ENCODE measurements at places on chromosomes 2 and 18.

GRCh38 chr2:112141626-112142007 is 3.4 kb downstream of the FBLN7 start:
- DNase-seq: no peak

DNA sequence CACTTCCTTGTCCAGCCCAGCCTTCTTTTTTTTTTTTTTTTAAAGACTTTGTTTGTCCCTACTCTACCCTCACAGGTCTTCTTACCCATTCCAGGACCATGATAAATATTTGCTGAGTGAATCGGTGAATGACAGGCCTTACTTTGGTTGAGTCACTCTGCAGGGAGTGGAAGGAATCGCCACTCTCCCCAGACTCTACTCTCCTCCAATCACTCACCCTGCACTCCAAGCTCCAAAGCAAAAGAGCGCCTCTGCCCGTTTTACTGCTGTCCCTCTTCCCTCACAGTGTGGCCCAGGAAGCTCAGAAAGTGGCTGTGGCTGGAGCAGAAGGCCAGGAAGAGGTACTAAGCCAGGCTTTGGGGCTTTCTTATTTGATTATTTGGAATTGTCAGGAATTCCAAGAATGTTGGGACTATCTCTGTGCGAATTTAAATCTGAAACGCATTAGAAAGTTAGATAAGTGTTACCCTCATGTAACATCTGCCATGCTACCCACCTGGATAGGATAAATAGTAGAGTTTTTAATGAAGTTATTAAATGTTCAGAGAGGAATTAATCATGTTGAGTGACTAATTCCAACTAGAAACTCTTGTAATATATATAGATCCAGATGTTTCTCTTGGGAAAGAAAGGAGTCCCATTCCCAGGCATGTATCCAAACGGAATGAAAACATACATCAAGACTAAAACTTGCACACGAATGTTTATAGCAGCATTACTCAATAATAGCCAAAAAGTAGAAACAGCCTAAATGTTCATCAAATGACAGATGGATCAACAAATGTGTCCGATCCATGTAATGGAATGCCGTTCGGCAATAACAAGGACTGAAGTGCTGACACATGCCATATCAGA is 43.0 kb upstream of the CHMP1B start:
- DNase-seq: no peak

GRCh38 chr2:158818511-158818910 is 23.4 kb downstream of the DAPL1 start:
- DNase-seq: no peak

DNA sequence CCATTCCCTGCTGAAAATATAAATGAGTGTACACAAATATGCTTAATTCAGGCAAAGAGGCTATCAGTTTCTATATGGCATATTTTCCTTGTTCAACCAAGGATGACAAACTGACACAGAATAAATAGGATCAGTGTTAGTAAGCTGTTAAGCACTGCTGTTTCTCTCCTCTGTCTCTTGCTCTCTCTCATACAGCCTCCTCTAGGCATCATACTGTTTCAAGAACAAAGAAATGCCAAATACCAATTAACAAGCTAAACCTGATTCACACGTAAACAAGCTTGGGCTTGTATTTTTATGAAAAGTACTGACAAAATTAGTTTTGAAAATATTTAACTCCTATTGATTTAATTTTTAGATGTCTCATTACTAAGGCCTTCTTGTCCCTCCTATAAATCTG is 1027.2 kb upstream of the ACVR2A start:
- no peak for DNase-seq

GRCh38 chr18:79868168-79868784 is 70.5 kb downstream of the KCNG2 start:
- DNase-seq: no peak

DNA sequence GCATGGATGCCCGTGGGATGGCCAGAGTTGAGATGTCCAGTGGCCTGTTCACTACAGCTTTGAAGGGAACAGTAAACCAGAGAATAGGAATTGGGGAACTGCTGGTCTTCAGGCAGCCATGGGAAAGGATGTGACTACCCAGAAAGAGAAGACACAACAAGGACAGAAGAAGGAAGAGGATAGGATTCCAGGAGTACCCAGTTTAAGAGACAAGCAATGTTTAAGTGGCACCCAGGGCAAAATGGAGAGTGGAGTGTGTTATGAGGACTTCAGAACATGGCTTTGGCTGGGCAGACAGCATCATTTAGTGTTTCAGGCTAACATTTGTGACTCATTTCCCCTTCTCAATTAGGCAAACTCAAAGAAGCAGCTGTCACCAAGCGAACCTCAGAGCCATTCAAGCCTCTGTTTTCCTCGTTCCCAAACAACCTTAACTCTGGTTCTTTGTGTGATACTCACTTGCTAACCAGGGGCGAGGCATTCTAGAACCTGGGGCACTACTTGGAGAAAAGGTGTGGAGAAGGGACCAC is 4.0 kb upstream of the FAM124B start:
- no peak for DNase-seq

DNA sequence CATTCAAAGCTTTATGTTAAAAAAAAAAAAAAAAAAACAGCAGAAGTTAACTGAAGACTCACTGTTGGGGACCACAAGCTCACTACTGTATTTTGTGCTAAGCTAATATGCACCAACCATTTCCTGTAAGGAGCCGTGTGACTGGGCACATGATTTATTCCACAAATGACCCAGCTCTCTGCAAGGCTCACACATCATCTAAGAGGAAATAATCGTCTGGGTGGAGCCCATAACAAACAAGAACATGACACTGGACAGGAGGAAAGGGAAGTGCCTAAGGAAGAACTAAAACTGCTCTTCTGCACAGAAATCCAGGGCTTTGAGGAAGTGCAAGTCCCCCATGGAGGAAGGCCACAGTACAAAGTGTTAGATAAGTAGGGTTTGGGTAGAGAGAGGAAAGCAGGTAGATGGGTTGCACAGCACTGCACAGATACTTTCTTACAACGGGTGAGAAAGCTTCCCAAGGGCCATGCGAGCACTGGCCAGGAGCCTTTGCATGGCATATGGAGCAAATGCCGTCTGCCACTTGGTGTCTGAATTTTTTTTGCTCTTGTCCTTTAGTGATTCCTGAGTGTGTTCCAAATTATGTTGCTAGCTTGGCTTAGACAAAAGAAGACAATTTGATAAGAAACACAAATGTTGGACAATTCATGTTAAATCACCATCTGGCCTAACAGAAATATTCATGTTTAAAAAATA is 24.4 kb downstream of the NFE2L2 start:
- DNase-seq: no peak

DNA sequence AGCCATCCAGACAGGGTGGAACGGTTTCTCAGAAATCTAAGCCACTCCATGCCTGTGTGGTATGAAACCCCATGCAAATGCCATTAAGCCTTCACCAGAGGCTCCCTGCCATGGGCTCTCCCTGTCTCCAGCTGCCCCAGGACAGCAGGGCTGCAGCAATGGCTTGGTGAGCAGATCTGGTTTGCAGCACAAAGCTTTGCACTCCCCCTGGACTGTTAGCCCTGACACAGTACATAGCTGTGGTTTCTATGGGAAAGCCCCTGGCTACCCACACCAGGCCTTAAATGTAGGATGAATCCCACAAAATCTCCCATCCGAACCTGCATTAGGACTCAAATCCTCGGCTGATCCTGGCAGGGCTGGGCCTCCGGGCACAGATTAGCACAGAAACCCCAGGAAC is 291.6 kb downstream of the TNS1 start:
- no peak for DNase-seq

- no peak for DNase-seq
Observed at GRCh38 chr2:85662899-85663593, 5.0 kb downstream of the SFTPB start.

- DNase-seq: no peak
Observed at GRCh38 chr18:13836559-13836958, 12.6 kb downstream of the MC5R start.

DNA sequence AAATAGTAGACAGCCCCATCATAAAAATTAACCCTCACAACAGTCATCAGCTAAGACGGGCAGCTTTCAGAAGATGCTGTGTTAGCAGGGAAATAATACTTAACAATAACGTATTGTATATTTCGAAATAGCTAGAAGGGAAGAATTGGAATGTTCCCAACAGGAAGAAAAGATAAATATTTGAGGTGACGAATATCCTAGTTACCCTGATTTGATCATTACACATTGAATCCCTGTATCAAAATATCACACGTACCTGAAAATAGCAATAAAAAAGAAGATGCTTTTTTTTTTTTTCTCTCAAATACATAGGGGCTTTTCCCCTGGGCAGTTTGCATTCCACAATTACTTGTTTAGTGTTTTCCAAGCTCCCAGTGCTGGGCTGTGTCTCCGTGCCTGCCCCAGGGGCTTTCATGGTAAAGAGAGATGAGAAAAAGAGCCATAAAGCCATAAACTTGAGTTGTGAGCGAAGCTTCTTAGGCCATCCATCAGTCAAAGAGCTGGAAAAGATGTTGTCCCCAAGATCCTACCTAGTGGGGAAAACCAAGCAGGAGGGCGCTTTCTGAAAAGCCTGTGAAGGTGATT is 183.0 kb upstream of the REV1 start:
- no peak for DNase-seq

DNA sequence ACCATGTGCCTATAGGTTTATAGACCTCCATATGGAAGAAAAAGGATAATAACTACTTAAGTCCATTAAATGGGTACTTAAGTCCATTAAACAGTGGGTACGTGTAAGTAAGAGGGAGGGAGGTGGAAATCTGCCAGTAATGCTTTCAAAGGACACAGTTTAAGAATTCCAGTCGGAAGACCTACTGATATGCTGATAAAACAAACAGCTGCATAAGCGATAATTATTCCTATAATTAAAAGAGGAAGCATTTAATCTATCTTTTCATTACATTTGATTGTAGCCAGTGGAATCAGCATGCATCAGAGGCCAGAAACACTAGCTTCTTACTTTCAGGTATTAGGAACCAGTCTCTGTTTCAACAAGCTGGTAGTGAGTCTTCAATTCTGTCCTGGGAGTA is 96.4 kb upstream of the DDX18 start:
- DNase-seq: no peak

- DNase-seq: no peak
Observed at GRCh38 chr2:99279969-99280695, 20.9 kb downstream of the LYG1 start.

DNA sequence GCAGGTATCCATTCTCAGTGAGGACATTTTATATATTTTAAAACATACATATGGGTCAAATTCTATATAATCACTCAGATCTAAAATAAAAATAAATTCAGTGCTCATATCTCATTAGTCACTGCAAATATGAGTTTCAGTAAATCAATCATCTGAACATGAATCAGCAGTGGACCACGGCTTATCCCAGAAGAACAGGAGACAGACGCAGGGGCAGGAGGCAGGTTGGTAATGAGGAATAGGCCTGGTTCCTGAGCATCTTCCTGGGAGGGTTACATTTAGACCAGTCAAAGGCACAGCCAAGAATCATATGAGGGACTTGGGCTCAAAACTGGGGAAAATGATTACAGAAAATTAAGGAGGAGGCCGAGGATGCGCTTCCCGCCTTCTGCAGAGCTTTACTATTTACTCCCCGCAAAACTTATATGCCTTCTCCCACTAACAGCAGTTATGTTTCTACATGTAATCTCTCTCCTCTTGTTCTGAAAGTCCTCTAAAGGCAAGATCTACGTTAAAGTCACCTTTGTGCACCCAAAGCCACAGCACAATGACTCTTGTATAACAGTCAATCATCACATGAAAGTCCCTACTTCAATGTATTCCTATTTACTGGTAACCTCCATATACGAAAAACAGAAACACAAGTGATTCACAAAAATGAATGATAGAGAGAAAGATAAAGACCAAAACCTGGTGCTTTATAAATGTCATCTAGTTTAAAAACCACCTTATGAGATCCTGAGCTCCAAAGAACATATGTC is 35.1 kb downstream of the SH3YL1 start:
- DNase-seq: no peak

- no peak for DNase-seq
Observed at GRCh38 chr2:47167149-47167548, 12.0 kb upstream of the STPG4 start.

DNA sequence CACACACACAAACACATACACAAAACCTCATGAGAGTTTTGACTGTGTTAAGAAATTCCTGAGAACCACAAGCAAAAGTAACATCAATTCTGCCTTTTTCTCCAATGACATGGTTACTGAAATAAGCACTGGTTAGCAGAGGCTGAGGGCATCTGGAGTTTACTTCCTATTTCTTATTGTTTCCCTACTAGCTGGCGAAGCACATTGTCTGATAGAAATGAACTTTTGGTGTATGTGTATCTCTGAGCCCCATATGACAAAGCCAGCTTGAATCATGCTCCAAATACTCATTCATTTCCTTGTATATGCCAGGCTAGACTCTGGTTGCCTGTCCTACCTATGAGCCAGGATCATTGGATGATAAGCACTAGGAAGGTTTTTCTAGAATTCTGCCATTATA is 203.1 kb downstream of the NCKAP5 start:
- no peak for DNase-seq

DNA sequence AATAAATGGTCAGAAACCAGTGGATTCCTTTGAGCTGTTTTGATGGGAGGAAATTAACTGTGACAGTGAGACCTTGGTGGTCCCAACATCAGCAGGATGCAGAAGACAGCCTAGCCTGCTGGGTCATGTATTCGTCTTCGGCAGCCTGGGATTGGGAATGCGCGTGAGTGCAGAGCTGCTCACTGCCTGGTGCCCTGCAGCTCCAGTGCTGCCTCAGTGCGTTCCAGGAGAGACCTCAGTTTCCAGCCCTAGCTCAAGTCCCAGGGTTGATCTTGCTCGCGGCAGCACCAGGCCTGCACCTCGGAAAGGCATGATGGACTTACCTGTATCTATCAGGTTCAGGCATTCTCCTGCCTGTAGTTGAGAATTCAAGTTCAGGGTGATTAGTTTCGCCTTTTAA is 203.9 kb downstream of the SH3RF3 start:
- DNase-seq: no peak

GRCh38 chr2:221612161-221612560 is 40.1 kb upstream of the EPHA4 start:
- DNase-seq: no peak

DNA sequence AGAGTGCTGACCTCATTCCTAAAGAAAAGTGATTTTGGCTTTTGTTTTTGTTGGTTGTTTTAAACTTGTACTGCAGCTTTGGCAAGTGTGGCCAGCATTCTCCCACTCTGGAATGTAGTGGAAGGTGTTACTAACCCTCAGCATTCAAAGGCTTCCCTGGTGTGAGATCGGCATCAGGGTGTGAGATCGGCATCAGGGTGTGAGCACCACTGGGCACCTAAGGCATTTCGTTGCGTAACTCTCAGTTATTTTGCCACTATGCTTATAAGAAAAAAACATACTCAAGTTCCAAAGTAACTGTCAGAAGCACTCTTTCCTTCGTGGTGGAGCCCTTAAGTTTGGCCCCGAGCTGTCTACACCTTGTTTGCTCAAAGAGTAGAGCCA is 1.7 kb downstream of the CYBRD1 start:
- no peak for DNase-seq

- no peak for DNase-seq
Observed at GRCh38 chr2:2804528-2804927, 473.5 kb upstream of the MYT1L start.
